ENCODE measurements at places on chromosomes 3 and 15.

DNA sequence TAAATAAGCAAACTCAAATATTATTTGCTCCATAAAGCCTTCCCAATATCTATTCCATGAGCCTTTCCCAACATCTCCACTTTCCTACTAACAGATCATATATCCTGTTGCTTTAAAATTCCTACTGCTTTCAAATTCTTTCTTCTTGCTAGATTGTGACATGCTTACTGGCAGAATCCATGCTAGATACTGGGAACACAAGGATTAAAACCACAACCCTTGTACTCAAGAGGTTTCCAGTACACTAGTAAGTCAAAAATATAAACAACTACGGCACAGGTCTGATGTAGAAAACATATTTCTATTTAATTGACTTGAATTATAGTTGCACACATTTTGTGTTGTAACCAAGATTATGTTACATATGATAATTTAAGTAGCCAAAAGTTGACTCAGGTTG lies 275.0 kb downstream of the ZBTB20 start:
- DNase-seq, result no peak

DNA sequence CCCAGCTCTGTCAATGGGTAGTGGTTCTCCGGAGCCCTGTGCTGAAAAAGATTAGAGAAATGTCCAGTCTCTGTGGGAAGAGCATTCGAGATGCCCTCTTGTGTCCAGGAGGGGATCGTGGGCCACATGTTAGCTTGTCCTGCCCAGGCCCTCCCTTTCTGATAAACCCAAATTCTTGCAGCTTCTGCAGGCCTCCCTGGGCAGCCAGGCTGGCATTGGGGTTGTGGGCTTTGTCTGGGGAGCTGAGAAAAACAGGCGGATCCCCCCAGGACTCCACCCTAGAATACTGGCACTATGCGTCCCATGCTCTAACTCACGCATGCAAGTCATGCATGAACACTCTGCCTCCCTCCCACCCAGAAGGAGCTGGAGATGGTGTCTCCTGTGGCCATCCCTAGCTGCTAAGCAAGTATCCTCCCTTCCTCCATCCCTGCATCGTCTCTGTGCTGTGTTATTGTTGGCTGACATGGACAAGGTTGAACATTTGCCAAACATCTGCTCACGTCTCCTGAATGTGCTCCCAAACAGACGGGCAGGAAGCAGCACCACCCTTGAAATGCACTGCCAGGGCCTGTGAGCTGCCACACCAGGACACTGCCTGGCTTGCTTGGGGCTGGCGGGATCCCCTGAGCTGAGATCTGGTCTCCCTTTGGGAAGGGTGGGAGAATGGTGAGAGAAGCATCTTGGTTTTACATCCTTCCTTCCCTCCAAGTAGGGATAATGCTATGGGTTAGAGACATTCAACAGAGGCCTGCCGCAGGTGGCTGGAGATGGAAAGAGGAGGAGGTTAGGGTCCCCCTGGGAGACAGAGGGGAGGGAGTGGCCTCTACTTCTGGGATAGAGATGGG lies 26.5 kb downstream of the CFAP161 start:
- DNase-seq, result no peak

GRCh38 chr3:16369885-16370284 lies 104.9 kb downstream of the OXNAD1 start:
- no peak for DNase-seq

- no peak for DNase-seq
Measured at GRCh38 chr3:156818890-156819289, 7.3 kb upstream of the LEKR1 start.

DNA sequence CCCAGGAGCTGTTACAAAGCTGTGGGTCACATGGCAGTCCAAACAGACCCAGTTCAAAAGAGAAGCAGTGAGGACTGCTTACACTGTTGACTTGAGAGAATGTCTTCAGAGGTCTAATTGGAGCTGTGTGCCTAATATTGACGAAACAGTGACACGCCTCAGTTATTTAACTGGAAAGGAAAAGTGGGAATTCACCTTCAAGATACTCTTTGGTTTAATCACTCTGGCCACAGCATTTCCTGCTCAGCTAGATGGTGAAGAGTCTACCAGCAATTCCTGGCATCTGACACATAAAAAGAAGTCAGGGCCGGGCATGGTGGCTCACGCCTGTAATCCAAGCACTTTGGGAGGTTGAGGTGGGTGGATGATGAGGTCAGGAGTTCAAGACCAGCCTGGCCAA lies 326.4 kb downstream of the SV2B start:
- peak; percentile 11 for DNase-seq

- no peak for DNase-seq
Measured at GRCh38 chr15:69236505-69236904, 62.2 kb upstream of the PAQR5 start.

- no peak for DNase-seq
Measured at GRCh38 chr3:140292170-140292569, 357.2 kb downstream of the CLSTN2 start.

DNA sequence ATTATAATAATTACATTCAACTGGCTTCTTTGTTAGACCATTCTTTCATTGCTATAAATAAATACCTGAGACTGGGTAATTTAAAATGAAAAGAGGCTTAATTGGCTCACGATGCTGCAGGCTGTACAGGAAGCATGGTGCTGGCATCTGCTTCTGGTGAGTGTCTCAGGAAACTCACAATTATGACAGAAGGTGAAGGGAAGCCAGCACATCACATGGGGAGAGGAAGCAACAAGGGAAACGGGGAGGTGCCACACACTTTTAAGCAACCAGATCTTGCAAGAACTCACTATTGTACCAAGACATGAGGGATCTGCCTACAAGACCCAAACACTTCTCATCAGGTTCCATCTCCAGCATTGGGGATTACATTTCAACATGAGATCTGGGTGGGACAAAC lies 413.1 kb upstream of the ARRDC4 start:
- DNase-seq, result no peak

- no peak for DNase-seq
Measured at GRCh38 chr15:80569656-80570055, 125.5 kb upstream of the ABHD17C start.

- DNase-seq, result no peak
Measured at GRCh38 chr3:45518376-45519135, 76.0 kb upstream of the LIMD1 start.

DNA sequence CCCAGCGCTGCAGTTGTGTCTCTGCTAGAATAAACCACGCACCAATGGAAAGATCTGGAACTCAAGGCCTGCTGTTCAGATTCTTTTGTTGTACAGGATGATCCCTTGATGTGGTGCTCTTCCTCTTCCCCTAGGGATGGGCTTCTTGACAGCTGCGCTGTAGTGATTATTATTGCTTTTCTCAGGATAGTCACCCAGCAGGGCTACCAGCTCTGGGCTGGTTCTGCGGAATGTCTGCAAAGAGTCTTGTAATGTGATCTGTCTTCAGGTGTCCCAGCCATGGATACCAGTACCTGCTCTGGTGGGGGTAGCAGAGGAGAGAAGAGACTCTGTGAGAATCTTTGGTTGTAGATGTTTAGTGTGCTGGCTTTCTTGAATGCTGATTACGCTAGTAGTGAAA lies 974.2 kb downstream of the NSUN3 start:
- DNase-seq, result no peak

GRCh38 chr3:32132121-32132520 lies 25.7 kb downstream of the GPD1L start:
- DNase-seq, result no peak

DNA sequence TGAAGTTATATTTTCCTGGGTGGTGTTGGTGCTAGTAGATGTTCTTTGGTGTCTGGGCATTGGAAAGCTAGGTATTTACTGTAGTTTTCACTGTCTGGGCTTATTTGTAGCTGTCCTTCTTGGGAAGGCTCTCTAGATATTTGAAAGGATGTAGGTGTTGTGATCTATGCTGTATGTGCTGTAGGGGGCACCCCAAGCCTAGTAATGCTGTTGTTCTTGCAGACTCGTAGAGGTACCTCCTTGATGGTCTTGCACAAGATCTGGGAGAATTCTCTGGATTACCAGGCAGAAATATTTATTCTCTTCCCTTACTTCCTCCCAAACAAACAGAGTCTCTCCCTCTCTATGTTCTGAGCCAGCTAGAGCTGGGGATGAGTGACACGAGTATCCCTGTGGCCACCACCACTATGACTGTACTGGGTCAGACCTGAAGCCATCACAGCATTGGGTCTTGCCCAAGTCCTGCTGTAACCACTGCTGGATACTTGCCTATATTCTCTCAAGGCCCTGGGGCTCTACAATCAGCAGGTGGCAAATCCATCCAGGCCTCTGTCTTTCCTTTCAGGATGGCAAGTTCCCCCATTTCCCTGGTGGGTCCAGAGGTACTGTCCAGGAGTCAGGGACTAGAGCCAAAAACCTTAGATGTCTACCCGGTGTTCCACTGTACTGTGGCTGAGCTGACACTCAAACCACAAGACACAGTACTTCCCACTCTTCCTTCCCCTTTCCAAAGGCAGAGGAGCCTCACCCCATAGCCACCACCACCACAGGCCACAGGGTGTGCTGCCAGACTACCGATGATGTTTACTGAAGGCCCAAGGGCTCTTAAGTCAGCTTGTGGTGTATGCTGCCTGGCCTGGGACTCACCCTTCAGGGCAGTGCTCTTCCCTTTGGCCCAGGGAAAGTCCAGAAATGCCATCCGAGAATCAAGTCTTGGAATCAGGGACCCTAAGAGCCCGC lies 195.2 kb upstream of the DPPA4 start:
- peak; percentile 41 for DNase-seq

DNA sequence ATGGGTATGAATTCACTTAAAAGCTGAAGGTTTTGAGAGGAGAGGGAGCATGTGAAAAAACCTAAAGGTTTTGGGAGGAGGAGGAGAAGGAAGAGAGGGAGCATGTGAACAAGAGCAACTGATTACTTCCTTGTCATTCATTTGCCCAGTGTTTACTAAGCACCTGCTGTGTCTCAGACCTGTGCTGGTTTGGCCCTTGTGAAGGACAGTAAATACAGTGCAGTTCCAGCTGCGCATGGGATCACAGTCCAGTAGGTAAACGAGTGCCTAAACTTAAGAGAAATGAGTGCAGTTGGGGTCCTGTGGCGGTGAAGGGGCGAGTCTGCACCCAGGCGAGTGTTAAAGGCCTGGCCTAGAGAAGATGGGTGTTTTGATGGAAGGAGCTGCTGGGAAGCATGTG lies 38.6 kb downstream of the IGF1R start:
- DNase-seq, result no peak

- no peak for DNase-seq
Measured at GRCh38 chr3:178517665-178518334, 18.4 kb upstream of the KCNMB2 start.

DNA sequence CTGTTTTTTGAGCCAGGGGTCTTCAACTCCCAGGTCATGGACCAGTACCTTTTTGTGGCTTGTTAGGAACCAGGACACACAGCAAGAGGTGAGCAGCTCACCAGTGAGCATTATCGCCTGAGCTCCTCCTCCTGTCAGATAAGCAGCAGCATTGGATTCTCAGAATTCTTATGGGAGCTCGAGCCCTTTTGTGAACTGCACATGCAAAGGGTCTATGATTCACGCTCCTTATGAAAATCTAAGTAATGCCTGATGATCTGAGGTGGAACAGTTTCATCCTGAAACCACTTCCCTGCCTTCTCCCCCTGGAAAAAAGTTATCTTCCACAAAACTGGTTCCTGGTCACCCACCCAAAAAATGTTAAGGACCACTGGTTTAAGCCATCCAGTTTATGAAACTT lies 1047.6 kb downstream of the OTOL1 start:
- DNase-seq, result no peak

GRCh38 chr3:59499000-59499399 lies 449.2 kb upstream of the CFAP20DC start:
- DNase-seq, result no peak

GRCh38 chr15:89198934-89199333 lies 22.4 kb downstream of the RLBP1 start:
- DNase-seq, result no peak

DNA sequence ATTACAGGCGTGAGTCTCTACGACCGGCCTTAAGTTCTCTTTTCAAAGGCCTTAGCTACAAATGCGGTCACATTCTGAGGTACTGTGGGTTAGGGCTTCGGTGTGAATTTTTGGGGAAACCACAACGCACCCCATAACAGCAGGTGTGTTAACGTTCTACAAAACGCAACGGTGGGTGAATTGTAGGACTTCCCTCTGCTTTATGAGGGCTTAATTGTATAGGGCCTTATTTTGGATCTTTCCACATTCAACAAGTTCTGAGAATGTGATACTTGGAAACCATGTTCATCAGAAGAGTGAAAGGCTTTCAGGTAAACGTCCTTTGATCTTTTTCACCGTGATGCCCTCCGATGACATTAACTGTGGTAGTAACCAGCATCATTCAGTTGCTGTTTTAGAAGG lies 998.6 kb upstream of the CFAP20DC start:
- no peak for DNase-seq

DNA sequence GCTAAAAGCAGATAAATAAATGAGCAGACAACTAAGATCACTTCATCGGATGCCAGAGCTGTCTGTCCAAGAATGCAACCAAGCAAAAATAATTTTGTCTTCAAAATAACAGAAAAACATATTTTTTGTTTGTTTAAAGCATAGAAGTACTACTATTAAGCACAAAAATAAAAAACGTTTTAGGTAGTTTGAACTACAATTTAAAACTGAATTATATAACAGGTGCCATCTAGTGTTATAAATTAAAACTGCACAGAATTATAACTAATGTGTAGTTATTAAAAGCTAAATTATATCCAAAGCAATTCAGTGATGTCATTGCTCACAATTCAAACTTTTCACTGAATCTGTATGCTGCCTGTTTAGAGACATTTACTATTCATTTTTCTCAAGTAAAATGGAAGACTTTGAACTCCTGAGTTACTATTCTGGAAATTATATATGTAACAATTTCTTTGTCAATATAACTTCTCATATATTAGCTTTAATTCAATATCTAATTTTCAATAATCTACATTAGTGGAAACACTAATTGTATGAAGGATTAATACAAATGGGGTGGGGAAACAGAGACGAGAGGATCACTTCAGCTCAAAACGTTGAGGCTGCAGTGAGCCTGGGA lies 29.5 kb downstream of the LINS1 start:
- no peak for DNase-seq

DNA sequence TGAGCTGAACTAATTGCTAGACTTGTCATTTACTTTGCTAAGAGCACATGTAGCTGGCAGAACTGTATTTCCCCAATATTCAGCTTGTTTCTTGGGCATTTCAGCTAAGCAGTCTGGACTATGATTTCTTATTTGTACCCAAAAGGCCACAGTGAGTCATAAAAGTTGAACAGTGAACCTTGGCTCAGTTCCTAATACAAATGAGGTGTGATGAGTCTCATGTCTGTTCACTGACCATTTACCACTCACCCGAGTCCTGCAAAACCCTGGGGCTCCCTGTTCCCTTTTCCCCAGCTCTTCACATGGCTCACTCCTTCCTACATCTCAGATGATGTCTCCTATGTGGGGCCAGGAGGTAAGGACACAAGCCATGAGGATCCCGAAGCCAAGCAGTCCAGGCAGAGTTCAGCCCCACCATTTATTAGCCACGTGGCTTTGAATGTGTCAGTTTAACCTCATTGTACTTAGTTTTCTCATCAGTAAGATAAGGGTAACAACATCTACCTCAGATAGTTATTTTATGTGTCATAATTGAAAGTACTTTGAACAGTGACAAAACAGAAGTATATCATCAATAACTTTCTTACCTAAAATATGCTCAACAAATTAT lies 239.3 kb downstream of the IL5RA start:
- DNase-seq, result no peak

Data from stimulated activated CD4-positive, alpha-beta T cell treated with anti-CD3 and anti-CD28 coated beads, Interleukin-2, amount 100 ng/mL, for 24 hours (primary cell).